ENCODE measurements at places on chromosomes 4 and X. TPM values are rescaled to one million over a fixed set of nuclear protein-coding genes. Genes with fewer than 3 reads are reported as not detected.

ATP7A gene
- 11.2 TPM for total RNA-seq

LPAR4 gene
- 0.38 TPM for total RNA-seq

DKK2 gene
- total RNA-seq: 1.2 TPM

RAB9A gene
- total RNA-seq: 25.3 TPM

TMEM35A gene
- 2.7 TPM for total RNA-seq

FRAS1 gene
- 11.4 TPM for total RNA-seq

DNA sequence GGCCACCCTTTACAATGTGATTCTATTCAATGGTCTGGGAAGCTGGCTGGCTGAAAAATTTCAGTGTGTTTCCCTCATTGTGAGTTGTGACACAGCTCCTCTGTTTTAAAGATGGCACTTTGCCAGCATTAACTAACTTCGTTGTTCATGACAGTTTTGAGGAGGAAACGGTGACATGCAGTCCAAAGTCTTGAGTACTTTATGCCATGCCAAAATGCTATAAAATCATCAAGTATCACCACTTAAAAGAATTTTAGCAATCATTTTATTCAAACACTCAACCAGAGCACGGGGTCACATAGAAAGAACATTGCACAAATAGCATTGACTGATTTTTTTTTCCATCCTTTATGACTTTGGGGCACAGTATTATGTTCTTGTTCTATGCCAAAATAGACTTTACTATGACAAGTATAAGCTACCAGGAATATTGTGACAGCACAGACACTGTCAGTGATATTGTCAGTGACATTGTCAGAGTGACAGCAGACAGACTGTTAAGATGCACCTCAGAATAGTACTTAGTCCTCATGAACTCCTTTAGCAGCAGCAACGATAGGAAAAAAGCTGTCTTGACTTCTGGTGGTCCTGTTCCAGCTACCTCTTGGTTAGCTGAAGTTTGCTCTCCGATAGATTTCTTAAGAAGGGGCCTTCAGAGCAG is 46.7 kb downstream of the CXCL13 start:
- no peak for DNase-seq

DNA sequence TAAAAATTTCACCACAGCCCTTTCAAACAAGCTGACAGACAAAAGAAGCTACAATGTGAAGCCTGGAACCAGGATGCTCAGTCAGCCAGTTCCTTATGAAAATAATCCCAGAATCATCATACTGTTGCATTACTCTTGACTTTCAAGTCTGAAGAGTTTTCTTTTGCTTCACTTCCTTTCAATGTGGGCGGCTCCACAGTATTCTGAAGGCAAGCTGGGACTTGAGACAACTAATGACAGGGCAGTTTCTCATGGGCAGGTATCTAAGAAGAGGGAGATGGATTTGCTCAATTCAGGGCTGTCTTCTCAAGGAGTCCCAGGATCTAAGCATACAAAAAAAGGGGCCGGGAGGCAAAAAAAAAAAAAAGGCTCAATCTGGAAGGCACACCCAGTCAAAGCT is 173.4 kb downstream of the PAPSS1 start:
- no peak for DNase-seq

- no peak for DNase-seq
These were observed 129.0 kb downstream of the PLS3 start for GRCh38 chrX:115689931-115690330.

DNA sequence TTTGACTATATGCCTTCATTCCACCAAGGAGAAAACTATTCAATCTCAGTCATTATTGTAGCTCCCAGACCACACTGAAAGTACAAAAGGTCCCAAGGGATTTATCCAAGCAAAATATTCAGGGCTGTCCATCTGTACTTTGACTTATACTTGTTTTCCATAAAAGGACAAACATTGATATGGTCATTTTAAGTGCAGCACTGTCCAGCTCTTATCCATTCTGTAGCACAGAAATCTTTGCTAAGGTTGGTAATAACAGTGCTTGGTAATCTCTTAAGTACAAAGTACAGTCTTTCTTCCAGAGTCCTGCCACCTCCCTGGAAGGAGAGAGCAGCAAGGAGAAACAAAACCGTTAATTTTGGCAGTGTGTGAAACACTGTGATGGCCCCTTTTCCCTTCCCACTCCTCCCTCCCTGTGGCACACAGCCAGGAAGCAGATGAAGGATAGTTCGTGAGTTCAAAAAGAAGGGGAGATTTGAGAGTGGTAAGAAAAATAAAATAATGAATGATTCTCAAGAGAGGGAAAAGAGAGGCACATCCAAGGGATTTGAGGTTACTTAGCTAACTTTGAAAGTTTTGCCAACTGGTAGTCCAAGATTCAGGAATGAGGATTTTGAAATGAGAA is 6.8 kb upstream of the CXCL2 start:
- no peak for DNase-seq

DNA sequence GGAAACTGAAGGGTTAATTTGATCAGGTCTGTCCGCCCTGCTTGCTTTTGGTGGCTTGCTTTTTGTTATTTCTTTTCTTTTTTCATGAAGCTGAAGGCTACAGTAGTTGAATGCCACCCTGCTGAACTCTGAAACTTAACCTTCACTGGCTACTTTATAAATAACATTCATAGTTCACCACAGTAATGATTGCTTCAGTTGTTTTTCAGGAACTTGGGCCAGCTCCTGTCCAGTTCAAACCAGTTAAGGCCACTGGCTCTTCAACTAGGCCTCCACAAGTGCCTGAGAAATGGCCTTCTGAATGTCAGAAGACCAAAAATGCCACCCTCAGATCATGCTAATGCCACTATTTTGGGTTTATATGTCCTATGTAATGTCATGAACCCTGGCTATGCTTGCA is 7.7 kb upstream of the ASB9 start:
- no peak for DNase-seq

GRCh38 chrX:118974088-118974907 is at the start of gene LONRF3:
Gene LONRF3, plus strand, starts transcription at chrX:118974618. Its CDS starts 163 bp downstream, at chrX:118974781.
- no peak for DNase-seq

GRCh38 chr4:55123791-55124190 is 1.6 kb downstream of the KDR start:
- DNase-seq: no peak

DNA sequence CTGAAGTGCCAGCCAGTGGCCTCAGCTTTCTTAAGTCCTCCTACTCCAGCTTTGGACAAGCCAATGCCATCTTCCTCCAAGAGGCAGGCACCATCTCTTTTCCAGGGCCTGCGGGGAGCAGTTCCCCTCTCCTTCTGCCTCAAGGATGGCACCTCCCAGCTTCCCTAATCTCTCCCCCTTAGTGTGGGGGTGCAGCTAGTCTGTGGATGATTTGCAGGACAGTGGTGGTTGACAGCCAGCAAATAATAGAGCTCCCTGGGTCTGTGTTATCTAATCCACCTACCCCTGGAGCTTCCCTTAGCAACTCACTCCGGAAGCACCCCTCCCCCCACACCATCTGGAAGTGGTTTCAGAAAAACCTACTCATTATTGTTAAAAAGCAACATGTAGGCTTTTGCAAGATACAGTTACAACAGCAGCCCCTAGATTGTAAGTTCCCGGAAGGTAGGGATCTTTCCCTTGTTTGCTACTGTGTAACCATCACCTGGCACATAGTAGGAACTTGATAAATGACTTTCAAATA is 247.1 kb downstream of the BCOR start:
- no peak for DNase-seq

GRCh38 chrX:9728261-9728660 is 37.4 kb downstream of the GPR143 start:
- no peak for DNase-seq

- no peak for DNase-seq
These were observed 16.6 kb downstream of the BMP15 start for GRCh38 chrX:50927127-50927526.

DNA sequence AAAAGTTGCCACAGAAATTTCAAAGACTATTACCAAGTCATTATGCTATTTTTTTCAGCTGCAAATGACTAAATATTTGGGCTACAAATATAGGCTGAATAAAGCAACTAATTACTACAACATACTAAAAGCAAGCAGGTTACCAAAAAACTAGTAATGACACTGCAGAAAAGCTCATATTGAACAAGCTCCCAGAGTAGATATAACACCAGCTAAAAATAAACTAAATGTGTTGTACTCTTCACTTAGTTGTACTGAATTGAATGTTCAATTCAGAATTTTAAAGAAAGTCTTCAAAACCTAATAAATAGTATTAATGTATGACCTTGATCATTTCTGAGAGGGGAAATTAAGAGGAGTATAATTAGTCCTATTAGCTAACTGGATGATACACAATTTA is 12.0 kb downstream of the ATP8A1 start:
- DNase-seq: no peak

DNA sequence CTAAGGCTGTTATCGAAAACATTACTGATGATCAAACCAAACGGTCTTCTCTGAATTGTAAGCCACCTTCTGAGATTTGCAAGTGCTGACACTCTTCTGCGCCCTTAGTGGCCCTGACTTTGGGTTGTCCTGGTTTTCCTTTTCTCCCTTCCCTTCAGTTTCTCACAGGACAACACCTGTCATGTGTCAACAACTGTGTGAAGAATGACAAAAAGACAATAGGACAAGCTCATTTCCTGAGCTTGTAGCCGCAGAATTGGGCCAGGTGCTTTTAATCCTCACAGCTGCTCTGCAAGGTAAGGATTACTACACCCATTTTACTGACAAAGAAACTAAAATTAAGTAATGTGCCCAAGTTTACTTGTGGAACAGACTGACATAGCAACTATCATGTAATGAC is 44.9 kb upstream of the TXK start:
- no peak for DNase-seq

GRCh38 chrX:82412858-82413257 is 1095.2 kb upstream of the POU3F4 start:
- DNase-seq: no peak

- DNase-seq: no peak
These were observed 36.6 kb downstream of the PCGF3 start for GRCh38 chr4:742096-742741.

GRCh38 chrX:49856819-49857218 is 22.5 kb upstream of the USP27X start:
- no peak for DNase-seq

DNA sequence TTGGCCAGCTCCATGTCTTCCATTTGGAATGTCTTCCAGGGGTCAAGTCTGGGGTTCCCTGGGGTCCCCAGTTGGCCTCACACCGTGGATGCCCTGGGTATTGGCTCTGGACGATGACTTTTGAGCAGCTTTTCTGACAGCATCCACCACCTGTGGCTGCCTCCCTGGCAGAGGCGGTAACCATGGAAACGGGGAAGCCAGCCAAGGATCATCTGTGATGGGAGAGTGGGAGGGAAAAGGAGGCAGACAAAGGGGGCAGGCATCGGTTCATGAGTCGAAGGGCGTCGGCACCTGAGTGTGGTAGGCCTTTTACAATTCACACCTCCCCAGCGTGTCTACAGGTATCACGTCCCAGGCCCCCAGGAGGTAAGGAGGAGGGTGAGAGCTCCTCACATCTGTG is 152.2 kb downstream of the ASMT start:
- DNase-seq: no peak

DNA sequence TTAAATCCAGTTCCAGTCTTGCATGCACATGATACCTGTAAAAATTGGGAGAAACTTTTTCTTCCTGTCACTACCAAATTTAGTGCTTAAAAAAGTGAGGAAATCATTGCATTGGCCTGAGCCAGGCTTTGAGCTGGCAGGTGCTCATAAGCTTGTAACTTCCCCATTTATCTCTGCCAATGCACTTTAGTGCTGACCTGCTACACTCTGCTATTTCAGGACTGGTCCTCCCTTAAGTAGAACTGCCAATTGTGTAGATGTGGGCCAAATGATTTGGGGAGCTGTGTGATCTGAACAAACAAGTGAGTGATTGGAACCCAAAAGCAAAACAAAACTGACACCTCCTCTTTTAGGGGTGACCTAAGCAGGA is 51.8 kb downstream of the ZNF827 start:
- no peak for DNase-seq
